A172 (cell line): ENCODE measurements at places on chromosomes 12 and 14.

DNA sequence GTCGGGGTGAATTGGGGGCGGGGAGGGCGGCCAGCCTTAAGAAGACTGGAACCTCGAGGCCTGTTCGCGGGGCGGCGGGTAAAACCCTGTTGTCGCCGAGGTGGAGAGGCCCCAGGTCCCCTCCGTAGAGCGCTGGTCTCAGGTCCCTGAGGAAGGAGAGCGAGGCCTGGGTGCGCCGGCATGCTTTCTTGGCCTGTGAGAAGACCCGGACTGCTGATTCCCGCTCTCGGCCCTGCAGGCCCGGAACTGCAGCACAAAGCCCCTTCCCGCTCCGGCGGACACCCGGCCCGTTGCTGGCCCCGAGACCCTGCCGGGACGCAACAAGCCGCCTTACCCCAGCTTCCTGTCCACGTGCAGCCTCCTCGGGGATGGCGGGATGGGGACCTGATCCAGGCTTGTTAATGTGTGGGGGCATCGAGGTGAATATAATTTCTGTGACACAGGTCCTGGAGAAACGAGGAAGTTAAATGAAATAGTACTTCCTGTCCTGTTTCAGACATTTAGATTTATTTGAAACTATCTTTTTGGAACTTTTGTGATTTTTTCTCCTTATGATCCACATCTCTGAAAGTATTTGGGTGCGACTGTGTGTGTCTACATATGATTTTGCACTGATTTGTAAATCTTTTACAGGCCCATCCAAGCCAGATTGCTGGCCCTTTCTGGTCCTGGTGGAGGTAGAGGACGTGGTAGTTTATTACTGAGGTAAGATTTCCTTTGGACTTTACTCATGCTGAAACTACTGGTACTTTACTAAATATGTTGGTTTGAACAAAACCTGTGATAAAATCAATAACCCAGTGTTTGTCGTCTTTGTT lies 600 bp downstream of the PNN start:
- DNase-seq: no peak

- peak; percentile 58 for DNase-seq
Observed at GRCh38 chr14:21106498-21107282, 5.8 kb downstream of the TMEM253 start.

GRCh38 chr14:30656190-30656632 lies 34.1 kb downstream of the SCFD1 start:
- DNase-seq: peak; percentile 11

- DNase-seq: no peak
Observed at GRCh38 chr12:89975574-89975973, 266.9 kb upstream of the ATP2B1 start.

DNA sequence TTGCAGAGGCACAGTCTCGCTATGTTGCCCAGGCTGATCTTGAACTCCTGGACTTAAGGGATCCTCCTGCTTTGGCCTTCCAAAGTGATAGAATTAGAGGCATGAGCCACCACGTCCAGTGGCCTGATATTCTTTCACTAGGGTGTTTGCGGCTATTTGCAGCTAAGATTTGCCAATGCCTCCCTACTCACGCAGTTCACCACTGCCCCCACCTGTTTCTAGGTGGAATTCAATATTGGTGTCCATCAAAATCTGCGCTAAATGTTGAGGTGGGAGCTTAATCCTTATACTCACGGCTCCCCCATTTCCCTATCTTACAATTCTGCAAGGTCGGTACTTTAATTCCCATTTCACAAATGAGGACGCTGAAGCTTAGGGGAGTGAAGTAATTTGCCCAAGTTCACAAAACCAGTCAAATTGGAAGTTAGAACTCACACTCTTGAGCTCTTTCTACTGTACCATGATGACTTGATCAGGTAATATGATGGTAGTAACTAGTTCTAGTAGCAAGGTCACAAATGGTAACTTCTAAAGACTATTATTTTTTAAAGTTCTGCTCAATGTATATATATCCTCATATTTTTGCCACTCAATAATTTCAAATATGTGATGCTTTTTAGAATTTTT lies 22.1 kb upstream of the LRRC9 start:
- peak; percentile 7 for DNase-seq

GRCh38 chr14:100783630-100784370 lies 42.1 kb upstream of the MEG3 start:
- no peak for DNase-seq

- DNase-seq: no peak
Observed at GRCh38 chr14:84041421-84041820, 1488.5 kb upstream of the FLRT2 start.

- DNase-seq: no peak
Observed at GRCh38 chr12:19153396-19153795, 23.9 kb downstream of the PLEKHA5 start.

DNA sequence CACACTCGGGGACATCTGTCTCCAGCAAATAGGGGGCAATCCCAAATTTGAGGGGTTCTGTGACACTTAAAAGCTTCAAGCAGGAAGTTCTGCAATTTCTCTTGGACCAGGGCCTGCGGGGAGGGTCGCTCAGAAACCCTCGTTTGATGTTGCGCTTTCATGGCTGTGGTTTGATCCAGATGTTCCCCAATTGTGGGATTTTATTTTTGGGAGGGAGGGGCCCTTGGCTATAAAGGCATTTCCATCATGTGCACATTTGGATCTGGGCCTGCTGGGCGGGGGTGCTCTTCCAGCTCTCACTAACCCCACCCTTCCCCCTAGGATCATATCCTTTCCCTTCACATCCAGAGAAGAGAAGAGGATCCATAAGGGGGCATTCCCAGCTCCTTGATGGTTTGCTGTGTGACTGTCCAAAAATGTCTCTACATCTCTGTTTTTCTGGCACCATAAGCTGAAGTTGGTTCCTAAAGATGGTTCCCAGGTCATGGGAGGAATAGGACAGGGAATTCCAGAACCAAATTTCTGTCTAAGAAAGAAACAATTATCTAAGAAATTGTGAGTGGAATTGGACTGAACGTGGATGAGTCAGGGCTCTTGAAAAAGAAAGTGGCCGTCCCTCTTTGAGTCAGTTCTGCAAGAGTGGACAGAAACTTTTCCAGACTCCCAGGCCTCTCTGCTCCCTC lies 47.2 kb downstream of the SMUG1 start:
- DNase-seq: no peak
